ENCODE measurements at places on chromosomes 7 and 10. TPM values are rescaled to one million over a fixed set of nuclear protein-coding genes. Genes with fewer than 3 reads are reported as not detected.

DNA sequence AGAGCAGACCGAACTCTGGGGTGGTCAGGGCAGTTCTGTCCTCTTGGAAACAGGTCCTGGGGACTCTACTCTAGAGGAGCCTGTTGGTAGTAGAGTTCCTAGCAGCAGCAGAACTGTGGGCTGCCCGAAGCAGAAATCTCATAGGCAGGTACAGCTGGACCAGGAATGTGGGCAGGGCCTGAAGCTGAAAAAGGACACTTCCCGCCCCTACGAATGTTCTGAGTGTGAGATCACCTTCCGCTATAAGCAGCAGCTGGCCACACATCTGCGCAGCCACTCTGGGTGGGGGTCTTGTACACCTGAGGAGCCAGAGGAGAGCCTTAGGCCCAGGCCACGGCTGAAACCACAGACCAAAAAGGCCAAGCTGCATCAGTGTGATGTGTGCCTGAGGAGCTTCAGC, 8.3 kb upstream of the ZNF783 start:
- DNase-seq, result no peak

Gene C7orf33
- total RNA-seq, result not detected

Gene CASD1
- 110 TPM for total RNA-seq

DNA sequence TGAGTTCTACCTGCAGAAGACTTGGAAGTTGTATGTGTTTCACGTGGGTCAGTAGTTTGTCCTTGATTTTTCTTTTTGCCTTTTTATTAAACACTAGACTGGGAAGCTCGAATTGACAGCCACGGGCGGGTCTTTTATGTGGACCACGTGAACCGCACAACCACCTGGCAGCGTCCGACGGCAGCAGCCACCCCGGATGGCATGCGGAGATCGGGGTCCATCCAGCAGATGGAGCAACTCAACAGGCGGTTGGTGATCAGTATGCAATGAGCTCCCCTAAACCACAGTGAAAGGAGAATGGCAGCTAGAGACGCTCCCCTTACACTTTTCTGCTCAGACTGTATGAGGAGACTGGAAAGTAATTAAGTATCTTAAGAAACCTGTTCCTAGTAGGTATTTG, 126.7 kb upstream of the STK17A start:
- no peak for DNase-seq

GRCh38 chr10:19178675-19179074, 130.1 kb downstream of the MALRD1 start:
- DNase-seq, result no peak

GRCh38 chr7:134083766-134084487, 43.2 kb upstream of the LRGUK start:
- no peak for DNase-seq

GRCh38 chr7:93228302-93228701, 2.0 kb upstream of the HEPACAM2 start:
- DNase-seq, result peak; percentile 6

GRCh38 chr7:75776295-75776971, 4.4 kb upstream of the CCL26 start:
- DNase-seq, result no peak

Gene NUTM2B
- total RNA-seq, result 1.6 TPM

Gene MOGAT3
- total RNA-seq, result not detected

DNA sequence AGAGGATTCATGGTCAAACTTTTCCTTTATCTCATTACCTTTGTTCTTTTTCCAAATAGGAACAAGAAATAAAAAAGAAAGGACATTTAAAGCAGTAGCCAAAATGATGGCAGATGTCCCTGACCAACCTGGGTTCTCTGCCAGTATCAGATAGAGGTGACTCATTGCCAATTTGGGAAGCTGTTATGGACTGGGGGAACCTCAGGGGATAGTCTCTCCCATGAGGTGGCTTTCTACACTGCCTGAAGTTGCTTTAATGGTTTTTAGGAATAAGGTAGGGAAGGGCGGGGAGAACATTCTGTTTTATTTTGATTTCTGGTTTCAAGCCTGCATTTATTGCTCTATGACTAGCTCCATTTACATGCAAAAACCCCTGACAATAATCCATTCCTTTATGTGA, 457.9 kb upstream of the TPK1 start:
- DNase-seq, result no peak

Gene GOLGA7B
- 17.9 TPM for total RNA-seq

- DNase-seq, result no peak
These were observed 30.8 kb upstream of the EMX2 start for GRCh38 chr10:117511601-117512390.

Gene MET
- 2.9 TPM for total RNA-seq

DNA sequence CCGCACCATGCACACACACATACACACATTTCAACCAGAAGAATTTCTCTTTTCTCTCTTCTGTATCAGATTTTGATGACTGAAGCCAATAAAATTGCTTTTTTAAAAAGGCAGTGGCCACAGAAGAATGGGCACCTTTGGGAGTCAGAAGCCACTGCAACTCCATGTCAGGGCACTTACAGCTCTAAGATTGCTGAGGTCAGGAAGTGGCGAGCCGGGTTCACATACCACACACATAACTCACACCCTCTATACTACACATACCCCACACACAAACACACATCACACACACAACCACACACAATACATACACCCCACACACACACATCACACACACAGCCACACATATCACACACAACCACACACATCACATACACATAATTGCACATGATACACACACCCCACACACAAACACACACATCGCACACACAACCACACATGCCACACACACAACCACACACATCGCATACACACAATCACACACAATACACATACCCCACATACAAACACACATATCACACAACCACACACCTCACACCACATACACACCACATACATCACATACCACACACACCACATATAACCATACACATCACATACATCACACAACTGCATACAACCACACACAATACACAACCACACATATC, 31.2 kb downstream of the GPRIN2 start:
- no peak for DNase-seq

- DNase-seq, result no peak
These were observed 17.8 kb downstream of the VWA2 start for GRCh38 chr10:114256822-114257221.

Gene ADCYAP1R1
- 34.2 TPM for total RNA-seq

- DNase-seq, result no peak
These were observed 7.1 kb upstream of the GSTO1 start for GRCh38 chr10:104247513-104248146.

Gene C10orf53
- total RNA-seq, result not detected

DNA sequence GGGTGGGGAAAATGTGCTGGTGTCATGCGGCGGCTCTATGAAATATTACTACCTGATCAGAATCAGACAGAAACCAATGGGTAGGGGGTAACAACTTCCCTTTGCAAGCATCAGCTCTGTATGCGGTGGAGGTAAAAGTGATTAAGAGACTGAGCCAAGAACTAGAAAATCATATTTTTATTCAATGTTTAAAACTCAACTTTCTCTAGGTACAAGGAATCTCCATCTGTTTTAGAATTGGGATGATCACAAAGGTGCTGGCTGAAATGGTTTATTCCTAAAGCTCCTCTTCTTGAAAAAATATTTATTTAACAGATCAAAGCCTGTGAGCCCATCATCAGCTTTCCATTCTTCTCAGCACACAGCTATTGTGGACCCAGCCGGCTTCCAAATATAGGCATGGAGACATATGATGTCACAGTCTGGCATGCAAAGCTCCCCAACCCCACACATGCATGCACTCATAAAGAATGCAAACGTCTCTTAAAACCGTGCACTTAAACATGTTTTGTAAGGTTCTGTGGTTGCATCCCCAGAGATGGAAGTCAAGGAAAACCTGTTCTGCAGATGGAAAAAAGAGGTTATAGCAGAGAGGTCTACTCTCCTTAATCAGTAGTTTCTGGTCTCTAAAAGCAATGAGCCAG, 126.0 kb downstream of the SKIDA1 start:
- DNase-seq, result no peak

Gene FOXI2
- not detected for total RNA-seq

Gene CTTNBP2
- 34.2 TPM for total RNA-seq

- DNase-seq, result no peak
These were observed 36.6 kb downstream of the ABCB5 start for GRCh38 chr7:20651960-20652544.

GRCh38 chr7:66187905-66188304, 17.2 kb upstream of the TPST1 start:
- no peak for DNase-seq

Gene CLCN1
- total RNA-seq, result under 0.01 TPM

Gene ADRB1
- total RNA-seq, result 3.3 TPM

Gene HMX2
- not detected for total RNA-seq

Gene CUX1
- total RNA-seq, result 23.6 TPM

Gene NEURL1
- 25.7 TPM for total RNA-seq

Gene ELMO1
- 68.1 TPM for total RNA-seq

Gene MINDY3
- total RNA-seq, result 136 TPM

DNA sequence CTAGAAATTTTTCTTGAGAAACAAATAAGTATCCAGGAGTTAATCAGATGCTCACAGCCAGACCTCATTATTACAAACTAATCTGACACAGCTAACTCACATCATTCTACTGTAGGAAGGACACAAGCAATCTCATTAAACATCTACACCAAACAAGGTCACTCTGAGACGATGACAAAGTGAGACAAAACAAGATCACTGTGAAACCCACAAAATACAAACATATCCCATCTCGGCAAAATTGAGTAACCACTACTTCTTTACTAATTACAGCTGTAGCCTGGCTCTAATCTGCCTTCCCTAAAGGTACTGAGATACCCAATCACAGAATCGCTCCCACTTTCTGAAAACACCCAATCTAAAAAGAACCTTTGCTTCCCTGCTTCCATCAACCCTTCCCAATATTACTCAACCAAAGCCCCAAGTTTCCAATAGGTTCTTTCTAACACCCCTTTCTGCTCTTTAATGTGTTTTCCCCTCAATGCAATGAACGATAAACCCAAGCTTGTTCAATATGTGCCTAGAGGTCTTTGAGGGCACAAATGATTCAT, 26.9 kb downstream of the CCDC6 start:
- no peak for DNase-seq

DNA sequence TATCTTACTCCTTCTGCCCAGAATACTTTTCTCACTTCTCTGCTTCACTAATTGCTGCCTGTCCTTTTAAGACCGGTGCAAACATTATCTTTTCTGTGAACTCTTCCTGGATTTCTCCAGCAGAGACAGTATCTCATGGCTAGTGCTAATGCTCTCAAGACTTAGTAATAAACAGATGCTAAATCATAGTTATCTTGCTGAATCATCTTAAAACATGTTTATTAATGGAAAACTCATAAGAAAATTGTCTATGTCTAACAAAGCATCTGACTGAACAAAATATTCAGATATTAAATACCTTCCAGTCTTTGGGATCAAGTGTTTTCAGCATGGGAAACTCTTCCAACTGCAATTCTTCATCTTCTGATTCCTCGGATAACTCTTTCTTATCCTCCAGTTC, 3.1 kb downstream of the DNAJC2 start:
- no peak for DNase-seq

DNA sequence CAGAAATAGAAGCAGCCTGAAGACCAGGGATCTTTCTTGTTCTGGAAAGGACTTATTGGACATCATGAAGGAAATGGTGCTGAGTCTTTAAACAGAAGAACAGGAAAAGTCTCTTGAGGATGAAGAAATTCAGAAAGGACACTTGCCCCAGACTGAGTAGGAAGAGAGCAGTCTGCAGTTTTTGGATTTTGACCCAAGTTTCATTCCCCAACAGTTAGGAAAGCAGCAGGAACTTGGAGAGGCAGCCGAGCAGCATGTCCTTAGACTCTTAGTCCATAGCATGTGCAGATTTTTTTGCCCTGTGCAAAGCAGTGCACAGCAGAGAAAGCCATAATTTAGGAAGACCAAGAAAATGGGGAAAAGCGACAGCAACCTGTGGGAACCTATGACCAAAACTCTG, 927.2 kb upstream of the AUTS2 start:
- DNase-seq, result no peak

Gene NPSR1
- total RNA-seq, result not detected

DNA sequence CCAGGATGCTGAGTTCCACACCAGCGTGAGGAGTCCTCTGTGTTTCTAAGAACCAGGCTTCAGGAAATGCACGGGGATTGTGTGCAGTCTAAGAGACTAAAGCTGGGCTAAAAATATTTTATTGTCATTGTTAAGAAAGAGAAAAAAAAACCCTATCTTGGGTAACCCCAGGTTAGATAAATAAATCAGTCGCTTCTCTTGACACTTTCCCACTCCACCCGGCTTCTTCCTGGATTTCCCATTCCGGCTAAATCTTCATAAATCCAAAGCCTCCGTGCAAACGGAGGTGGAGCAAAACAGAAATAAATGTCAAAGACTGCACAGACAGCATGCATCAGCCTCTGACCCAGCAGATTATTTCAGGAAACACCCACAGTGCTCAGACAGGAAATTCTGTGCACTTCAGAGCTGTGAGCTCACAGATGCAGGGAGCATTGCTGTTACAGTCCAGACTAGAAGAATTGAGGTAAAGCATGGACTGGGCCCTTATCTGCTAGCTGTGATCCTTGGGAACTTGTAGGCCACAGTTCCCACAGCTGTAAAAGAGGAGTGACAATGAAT, 44.8 kb upstream of the GRID1 start:
- DNase-seq, result no peak

DNA sequence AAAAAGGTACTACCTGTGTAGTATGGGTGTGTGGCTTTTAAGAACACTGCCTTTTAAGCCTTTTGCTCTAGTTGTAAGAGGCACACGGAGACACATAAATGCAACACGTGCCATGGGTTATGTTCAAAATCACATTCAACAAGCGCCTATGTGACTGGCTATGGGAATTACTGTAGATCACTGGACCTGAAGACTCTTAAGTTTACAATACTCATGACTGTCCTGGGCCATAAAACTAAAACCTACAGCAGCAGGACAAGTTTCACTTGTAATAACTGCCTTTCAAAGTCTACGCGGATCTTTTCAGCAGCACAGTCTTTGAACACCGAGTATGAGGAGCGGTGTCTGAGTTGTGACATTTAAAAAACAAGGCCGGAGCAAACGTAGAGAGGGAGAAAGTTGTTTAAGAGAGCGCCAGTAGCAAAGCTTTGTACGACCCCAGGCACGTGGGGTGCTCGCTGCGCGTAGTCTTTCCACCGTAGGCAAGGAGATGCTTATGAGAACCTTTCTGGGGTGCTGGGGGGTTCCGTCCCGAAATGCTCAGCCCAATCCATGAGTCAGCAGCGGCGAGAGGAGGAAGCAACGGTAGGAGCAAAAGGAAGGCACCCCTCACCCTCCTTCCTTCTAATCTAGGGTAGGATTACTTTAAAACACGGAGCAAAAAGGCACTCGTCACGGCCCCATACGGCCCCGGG, 662 bp downstream of the DNAJC2 start:
- DNase-seq, result peak; percentile 27

DNA sequence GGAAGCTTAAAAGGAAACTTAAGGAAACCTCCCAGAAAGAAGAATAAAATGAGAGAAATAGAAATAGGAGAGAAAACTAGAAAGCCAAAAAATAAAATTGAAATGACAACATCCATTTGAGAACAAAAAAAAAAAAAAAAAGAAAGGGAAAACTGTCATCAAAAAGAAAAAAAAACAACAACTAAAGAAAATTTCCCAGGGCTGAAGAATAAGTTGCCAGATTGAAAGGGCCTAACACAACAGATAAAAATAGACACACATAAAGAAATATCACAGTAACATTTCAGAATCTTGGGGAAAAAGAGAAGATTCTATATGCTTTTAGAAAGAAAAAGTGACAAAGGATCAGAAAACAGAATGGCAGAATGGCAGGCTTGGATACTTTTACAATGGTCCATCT, 157.1 kb downstream of the JMJD1C start:
- DNase-seq, result no peak

Gene IKZF1
- 1.2 TPM for total RNA-seq

All from frontal cortex (tissue), 4 donors.